ENCODE measurements at places on chromosomes 4 and X.

- no peak for DNase-seq
These were observed 93.4 kb upstream of the MCF2 start for GRCh38 chrX:139801397-139801813.

DNA sequence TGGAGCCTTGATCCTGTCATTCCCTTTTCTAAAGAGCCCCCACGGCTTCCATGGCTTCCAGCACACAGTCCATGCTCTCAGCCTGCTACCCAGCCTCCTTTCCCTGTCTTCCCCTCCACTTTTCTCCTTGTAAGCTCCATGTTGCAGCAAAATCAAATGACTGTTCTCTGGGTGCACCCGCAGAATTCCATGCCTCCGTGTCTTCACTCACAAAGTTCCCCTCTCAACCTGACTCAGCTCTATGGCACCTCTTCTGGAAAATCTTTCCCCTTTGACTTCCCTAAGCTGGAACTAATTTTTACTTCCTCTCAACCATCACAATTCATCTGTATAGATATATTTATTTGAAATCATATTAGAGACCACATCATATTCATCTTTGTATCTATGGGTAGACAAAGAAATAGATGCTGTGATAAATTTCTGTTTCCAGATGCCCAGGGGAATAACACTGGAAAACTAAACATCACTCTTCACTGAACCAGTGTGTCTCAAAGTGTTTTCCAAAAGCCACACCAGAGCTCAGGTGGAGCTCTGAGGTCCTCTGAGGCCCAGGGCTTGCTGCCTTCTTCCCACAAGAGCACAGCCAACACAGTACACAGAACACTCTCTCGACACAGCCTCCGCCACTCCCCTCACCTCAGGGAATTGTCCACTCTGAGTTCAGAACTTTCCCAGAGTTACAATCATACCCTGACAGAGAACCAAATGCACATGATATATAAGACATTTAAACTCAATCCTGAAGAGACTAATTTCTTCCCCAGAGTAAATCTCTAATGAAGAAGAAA, 3.3 kb downstream of the SETD7 start:
- DNase-seq = no peak

GRCh38 chr4:135538698-135539097, 1337.1 kb upstream of the PABPC4L start:
- no peak for DNase-seq

DNA sequence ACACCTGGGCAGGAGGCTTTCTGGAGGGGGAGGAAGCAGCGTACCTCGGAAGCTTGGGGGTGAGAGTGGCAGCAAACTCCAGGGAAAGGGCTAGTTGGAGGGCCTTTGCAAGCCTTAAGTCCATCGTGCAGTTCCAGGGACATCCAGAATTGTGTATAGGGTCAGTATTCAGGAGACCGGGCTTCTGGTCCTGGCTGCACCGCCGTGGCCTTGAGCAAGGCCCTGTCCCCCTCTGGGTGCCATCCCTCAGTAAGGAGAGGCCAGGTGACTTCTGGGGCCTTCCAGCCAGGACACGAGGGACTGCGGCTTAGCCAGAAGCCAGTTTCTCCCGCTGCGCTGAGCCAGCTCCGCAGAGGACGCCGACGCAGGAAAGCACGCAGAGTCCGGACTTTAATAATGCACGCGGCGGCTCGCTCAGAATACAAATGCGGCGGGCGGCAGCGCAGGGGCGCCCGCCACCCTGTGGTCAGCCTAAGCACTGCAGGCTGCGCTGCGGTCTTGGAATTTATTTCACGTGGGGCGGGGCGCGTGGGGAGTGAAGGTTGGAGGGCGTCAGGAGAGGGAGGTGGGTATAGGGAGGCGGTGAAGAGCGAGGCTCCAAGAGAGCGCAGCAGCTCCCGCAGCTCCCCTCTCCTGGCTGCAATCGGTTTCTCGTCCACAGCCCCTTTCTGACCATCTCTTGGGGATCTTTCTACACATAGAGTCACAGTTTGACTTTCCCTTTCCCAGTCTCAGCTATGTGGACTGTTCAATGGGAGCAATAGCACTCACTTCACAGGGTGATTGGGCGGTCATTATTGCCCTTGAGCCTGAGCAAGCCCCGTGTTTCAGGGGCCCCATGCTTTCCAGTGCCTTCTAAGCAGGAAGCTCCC, 94.1 kb upstream of the GPR50 start:
- DNase-seq = peak; percentile 67

DNA sequence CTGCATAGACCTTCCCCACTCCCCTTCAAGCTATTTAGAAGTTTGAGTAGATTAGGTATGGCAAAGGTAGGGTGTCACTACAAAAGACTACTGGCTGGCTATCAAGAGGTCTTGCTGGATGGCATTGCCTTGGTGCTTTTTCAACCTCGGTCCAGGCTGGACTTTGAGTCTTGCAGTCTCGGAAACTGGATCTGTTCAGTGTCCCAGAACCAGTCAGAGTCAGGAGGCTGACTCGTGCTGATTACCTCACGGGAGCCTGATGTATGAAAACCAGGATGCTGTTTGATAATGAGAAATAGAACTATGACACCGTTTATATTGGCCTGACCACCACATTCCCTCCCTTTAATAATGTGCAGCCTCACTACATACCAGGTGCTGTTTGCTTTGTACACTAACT, 2.7 kb upstream of the PHKA1 start:
- no peak for DNase-seq

DNA sequence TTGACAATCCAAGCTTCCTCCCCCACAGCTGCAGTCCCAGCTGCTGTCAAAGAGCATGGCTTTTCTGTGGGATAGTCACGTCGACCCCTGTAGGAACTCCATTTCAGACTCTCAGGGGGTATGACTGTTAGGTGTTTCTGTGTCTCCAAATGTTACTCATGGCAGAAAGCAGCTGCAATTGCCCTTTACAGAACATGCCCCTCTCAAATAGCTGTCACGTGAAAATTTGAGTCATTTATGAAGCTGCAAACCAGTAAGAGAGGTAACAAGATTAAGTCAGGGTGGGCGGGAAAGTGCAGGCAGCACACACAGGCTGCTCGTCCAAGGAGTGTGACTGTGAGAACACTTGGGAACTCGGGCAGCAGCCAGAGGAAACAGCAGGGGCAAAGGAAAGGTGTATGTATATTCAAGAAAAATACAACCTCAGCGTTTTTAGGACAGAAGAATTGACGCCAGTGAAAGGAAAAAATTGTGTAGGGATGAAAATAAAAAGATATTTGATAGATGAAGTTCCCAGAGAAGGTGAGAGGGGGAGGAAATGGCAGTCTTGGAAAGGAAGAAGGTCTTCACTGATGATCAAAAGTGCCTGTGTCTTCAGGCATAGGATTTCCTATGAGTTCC, 66.5 kb upstream of the TMEM184C start:
- no peak for DNase-seq

GRCh38 chr4:185412412-185412811, 13.4 kb downstream of the UFSP2 start:
- no peak for DNase-seq

- no peak for DNase-seq
These were observed 71.8 kb downstream of the C4orf46 start for GRCh38 chr4:158599765-158600498.

DNA sequence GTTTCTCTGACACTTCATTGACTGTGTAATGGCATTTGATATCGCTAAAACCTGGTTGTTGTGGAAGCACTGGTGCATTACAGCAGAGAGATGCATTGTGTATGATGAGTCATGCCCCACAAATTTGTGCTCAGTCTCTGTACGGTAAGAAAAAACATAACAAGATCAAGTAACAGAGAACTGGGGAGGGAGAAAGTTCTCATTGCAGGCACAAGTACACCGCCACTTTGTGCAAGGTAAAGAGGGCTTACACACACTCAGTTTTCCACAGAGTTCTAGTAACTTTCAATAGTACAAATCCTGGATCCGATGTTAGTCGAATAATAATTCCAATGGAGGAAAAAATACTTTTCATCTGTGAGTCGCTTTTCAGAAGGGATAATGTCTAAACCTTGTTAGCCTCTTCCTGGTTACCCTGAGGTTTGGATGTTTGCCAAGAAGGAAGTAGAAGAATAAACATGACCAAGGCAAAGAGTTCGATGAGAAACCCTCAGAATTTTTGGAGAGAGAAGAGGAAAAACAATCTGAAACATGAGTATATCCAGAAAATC, 512.5 kb upstream of the SLIT2 start:
- DNase-seq = no peak

GRCh38 chr4:184362396-184362795, 112.0 kb downstream of the IRF2 start:
- no peak for DNase-seq

Measured in frontal cortex (tissue), 4 donors.